ENCODE measurements at places on chromosomes 11 and 22.

GRCh38 chr11:35943309-35943708, 553 bp upstream of the LDLRAD3 start:
- no peak for DNase-seq

DNA sequence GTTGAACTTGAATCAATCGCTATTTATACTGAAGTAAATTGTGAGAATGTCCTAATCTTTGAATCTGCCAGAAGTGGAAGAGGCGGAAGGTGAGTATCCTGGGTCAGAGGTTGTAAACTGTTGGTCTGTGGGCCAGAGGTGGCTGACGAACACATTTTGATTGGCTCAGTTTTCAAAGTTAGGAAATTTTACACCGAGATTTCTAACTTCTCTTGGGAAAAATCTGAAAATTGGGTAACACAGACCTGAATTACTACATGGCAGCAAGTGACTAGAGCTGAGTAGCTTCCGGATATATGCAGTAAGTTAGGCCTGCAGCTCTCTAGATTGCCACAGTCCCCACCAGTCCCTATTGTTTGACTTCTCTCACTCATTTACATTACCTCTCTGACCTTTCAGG, 56.8 kb upstream of the ALKBH3 start:
- DNase-seq: no peak

GRCh38 chr11:120932305-120932915, 91.5 kb upstream of the TBCEL start:
- no peak for DNase-seq

DNA sequence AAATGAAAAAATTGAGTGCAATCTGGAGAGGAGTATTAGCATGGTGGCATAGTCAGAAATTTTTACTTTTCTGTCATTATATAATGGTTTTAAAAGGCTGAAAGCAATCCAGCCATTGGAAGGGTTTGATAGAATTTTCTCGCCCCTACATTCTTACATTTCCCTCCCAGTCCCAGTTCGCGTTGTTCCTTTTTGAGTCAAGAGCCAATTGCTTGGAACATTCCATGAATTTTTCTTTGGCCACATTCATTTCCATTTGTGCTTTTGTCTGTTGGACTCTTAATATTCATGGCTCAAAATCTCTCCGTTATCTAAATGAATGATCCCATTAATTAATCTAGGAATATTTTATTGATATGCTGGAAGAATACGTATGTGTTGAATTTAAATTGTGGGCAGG, 66.0 kb downstream of the GRK3 start:
- no peak for DNase-seq

DNA sequence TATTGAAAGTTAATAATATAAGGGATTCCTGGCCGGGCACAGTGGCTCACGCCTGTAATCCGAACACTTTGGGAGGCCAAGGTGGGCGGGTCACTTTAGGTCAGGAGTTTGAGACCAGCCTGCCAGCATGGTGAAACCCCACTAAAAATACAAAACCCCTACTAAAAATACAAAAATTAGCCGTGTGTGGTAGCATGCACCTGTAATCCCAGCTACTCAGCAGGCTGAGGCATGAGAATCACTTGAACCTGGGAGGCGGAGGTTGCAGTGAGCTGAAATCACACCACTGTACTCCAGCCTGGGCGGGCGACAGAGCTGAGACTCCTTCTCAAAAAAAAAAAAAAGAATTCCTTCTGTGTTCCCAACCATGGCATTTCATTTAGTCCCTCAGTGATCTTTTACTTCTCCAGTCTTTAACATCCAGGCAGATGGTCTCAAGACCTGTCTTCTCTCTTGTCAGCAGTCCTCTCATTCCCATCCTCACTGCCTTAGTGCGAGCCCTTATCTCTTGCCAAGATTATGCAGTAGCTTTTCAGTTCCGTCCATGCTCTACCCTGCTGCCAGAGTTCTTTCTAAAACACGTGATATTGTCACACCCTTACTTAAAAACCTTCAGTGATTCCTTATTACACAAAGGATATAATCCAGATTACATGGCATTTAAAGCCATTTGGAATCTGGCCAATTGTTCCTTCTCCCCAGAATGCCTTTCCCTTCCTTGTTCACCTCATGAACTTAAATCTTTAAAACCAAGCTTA, 17.9 kb downstream of the RTN3 start:
- no peak for DNase-seq

- no peak for DNase-seq
Observed at GRCh38 chr11:80495116-80495515, 1054.3 kb upstream of the TENM4 start.

DNA sequence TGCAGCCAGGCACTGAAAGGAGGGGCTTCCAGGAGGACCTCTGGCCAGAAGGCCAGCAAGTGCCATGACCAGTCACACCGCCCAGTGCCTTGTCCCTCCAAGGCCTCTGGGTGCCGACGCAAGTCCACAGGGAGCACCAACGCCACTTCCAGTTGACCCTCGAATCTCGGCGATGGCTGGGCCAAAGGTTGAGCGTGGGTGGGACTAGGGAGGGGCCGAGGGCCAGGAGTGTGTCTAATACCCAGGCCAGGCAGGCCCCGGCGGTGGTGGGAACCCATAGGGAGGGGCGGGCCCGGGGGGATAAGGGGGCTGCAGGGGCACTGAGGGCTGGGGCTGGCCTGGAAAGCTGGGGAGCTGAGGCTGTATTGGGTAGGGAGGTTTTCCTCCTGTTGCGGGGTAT, 29.3 kb downstream of the CD5 start:
- DNase-seq: no peak
